Naive thymus-derived CD8-positive, alpha-beta T cell (primary cell): ENCODE measurements at places on chromosomes 6 and 20. TPM values are rescaled to one million over a fixed set of nuclear protein-coding genes. Genes with fewer than 3 reads are reported as not detected.

Gene NOTCH4
- 0.28 TPM for polyA plus RNA-seq

Gene SLC26A8
- polyA plus RNA-seq: not detected

Gene MAS1
- not detected for polyA plus RNA-seq

Gene SERAC1
- polyA plus RNA-seq: 2.1 TPM

Gene WFDC10B
- polyA plus RNA-seq: not detected

Gene PTK7
- not detected for polyA plus RNA-seq

Gene SAMD3
- 91.4 TPM for polyA plus RNA-seq

Gene OXT
- 2.2 TPM for polyA plus RNA-seq

Gene GRM1
- not detected for polyA plus RNA-seq

Gene NRN1
- 0.13 TPM for polyA plus RNA-seq

Gene CASS4
- polyA plus RNA-seq: 5.5 TPM

Gene LY6G5B
- not detected for polyA plus RNA-seq

Gene MED23
- 8.6 TPM for polyA plus RNA-seq

Gene MROH8
- 0.66 TPM for polyA plus RNA-seq

Gene RWDD1
- 55.7 TPM for polyA plus RNA-seq

Gene SOBP
- 0.08 TPM for polyA plus RNA-seq

Gene APCDD1L
- not detected for polyA plus RNA-seq

Gene HLA-DOB
- not detected for polyA plus RNA-seq

Gene TAGAP
- 98.2 TPM for polyA plus RNA-seq

Gene ARMH2
- 0.26 TPM for polyA plus RNA-seq

Gene KCNK16
- not detected for polyA plus RNA-seq

Gene USP49
- polyA plus RNA-seq: 0.48 TPM

Gene VPS52
- 15.2 TPM for polyA plus RNA-seq

Gene CCDC167
- polyA plus RNA-seq: 69.3 TPM

Gene CDSN
- polyA plus RNA-seq: not detected

Gene OR2H1
- polyA plus RNA-seq: not detected

Gene DOK5
- polyA plus RNA-seq: not detected

Gene CLPSL2
- polyA plus RNA-seq: not detected

Gene HLA-DQB2
- polyA plus RNA-seq: 0.91 TPM

Gene RBM24
- polyA plus RNA-seq: not detected

Gene ANKS1A
- 1.8 TPM for polyA plus RNA-seq

Gene SLPI
- polyA plus RNA-seq: not detected

Gene PKIG
- polyA plus RNA-seq: 6.1 TPM

Gene HLA-DPB1
- polyA plus RNA-seq: 228 TPM

Gene EEF1A1
- 14,646 TPM for polyA plus RNA-seq

Gene PPIL1
- polyA plus RNA-seq: 27.6 TPM

Gene PTK6
- polyA plus RNA-seq: 0.15 TPM

Gene FGD2
- not detected for polyA plus RNA-seq

Gene CFAP206
- not detected for polyA plus RNA-seq

Gene MYH7B
- polyA plus RNA-seq: 0.49 TPM

Gene IYD
- not detected for polyA plus RNA-seq

Gene C2
- polyA plus RNA-seq: not detected

Gene NMBR
- polyA plus RNA-seq: not detected

Gene NRSN1
- polyA plus RNA-seq: not detected

Gene TINAG
- not detected for polyA plus RNA-seq

Gene MLN
- polyA plus RNA-seq: not detected

Gene DEFB132
- polyA plus RNA-seq: not detected

Gene KIF6
- not detected for polyA plus RNA-seq

Gene PTPRK
- polyA plus RNA-seq: 6.1 TPM

Gene CTCFL
- polyA plus RNA-seq: not detected

Gene ANKRD66
- not detected for polyA plus RNA-seq

Gene TRIM40
- not detected for polyA plus RNA-seq

Gene EYS
- 0.09 TPM for polyA plus RNA-seq

Gene PPP1R14C
- polyA plus RNA-seq: not detected

Gene IL17A
- not detected for polyA plus RNA-seq

Gene FAM217A
- 0.23 TPM for polyA plus RNA-seq

Gene EYA2
- polyA plus RNA-seq: not detected

Gene HSPA1A
- polyA plus RNA-seq: 6.9 TPM

Gene RSPO3
- not detected for polyA plus RNA-seq
